LoVo (cell line): ENCODE measurements at places on chromosomes 7 and 10.

GRCh38 chr10:100872034-100872791 is 40.5 kb upstream of the SLF2 start:
- DNase-seq = peak; percentile 6

DNA sequence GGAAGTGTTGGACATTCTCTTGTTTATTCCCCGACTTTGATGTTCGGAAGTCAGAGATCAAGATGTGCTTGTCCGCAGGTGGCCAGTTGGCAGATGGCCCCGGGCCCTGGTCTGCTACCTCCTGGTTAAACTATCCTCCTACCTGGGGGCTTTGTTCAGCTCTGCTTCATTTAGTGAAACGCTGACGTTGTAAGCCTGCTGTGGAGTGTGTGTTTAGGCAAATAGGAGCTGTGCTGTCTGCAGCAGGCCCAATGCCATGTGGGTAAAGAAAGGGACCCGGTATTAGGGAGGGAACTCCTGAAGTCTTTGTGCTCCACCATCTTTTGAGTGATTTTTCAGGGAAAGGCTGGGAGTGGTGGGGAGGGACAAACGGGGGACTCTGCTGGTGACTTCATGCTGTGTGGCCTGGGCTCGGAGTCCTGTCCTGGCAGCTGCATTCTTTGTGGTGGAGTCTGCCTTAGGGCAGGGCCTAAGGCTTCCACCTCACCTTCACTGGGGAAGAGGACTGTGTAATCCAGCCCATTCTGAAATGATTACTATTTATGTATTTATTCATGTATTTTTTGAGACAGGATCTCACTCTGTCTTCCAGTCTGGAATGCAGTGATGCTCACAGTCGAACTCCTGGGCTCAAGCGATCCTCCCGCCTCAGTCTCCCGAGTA is 171.1 kb upstream of the KLF6 start:
- no peak for DNase-seq

- no peak for DNase-seq
Observed at GRCh38 chr7:128835790-128836641, 5.8 kb downstream of the FLNC start.

DNA sequence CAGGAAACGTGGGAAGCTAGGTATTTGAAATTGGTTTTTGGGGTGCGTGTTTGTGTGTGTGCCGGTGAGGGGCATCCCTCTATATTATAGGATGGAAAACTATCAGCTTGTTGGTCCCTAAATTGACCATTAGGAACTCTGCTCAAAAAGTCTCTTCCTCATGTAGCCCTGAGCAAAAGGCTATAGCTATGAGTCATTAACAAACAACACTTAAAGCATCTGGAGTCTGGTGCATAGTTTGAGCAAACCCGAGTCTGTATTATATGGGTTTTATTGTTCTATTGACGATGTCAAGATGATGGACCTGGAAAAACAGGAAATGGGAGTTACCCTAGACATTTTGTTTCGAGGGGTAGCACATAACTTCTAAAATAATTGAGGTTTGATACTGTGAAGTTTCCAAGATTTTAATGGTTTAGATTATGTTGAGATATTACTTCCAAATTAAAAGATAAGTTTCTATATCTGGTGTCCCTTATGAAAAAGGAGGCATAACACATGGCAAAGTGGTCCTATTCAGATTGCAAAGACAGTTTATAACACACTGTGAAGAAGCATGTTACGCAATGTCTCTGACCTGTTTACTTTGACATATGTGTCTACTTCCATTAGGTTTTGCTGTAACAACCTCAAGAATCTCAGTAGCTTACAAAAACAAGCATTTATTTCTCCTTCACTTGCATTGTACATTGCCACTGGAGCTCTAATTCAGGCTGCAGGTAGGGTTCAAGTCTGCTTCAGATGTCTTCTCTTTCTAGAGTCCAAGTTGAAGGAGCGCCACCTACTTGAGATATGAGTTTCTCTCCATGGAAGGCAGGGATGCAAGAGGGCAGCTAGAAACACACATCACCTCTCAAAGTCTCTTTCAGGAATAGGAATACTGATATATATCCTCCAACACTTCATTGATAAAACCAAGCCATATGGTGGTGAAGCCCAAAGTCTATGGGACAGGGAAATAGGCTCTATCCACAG is 357.7 kb downstream of the PHF14 start:
- no peak for DNase-seq

DNA sequence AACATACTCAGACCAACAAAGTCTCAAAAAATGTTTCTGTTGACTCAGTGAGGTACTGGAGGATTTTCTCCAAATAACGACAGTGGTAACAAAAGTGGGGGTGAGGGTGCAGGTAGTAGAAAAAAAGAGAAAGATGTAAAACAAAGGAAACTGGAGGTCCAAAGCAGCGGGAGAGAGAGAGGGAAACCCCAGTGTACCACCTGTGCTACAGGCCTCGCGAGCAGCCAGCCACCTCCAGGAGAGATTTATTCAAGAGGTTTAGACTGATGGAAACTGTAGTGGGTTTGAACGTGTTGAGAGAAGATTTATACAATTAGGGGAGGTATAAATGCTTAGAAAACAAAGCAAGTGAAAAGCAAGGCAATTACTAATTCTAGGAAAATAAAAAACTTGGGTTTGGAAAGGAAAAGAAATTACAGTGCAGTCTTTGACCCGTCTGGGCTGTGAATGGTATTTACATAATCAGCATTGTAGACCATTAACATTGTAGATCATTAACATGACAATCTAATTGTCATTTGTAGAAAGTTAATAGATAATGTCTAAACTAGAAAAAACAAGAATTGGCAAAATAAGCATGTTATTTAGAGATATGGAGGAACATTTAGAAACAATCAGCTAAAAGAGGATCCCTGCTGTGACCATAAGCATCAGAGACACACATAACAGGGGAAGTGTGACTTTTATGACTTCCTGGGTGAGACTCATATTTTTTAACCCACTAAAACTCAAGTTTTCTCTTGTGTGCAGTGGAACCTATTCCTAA is 180.0 kb downstream of the RELN start:
- DNase-seq = no peak

DNA sequence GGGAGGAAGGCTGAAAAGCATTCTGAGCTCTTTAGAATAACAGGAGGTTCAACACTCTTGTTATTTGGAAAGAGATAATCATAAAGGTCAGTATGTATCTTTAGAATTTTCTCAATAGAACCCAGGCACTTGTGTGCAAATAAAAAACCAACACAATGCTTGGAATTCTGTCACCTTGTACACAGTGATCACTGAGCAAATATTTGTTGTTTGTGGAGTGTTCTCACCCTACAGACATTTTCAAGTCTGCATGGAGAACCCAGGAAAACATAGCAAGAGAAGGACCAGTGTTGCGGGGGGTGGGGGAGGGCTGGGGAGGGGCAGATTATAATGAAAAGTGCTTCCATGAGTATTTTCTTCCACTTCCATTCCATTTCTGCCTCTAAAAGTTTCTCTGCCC is 87.4 kb downstream of the FAM107B start:
- no peak for DNase-seq

DNA sequence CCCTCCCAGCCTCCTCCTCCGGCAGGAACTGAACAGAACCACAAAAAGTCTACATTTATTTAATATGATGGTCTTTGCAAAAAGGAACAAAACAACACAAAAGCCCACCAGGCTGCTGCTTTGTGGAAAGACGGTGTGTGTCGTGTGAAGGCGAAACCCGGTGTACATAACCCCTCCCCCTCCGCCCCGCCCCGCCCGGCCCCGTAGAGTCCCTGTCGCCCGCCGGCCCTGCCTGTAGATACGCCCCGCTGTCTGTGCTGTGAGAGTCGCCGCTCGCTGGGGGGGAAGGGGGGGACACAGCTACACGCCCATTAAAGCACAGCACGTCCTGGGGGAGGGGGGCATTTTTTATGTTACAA is 83.3 kb downstream of the PAX2 start:
- no peak for DNase-seq

GRCh38 chr10:133218891-133219290 is 11.1 kb upstream of the UTF1 start:
- DNase-seq = no peak

DNA sequence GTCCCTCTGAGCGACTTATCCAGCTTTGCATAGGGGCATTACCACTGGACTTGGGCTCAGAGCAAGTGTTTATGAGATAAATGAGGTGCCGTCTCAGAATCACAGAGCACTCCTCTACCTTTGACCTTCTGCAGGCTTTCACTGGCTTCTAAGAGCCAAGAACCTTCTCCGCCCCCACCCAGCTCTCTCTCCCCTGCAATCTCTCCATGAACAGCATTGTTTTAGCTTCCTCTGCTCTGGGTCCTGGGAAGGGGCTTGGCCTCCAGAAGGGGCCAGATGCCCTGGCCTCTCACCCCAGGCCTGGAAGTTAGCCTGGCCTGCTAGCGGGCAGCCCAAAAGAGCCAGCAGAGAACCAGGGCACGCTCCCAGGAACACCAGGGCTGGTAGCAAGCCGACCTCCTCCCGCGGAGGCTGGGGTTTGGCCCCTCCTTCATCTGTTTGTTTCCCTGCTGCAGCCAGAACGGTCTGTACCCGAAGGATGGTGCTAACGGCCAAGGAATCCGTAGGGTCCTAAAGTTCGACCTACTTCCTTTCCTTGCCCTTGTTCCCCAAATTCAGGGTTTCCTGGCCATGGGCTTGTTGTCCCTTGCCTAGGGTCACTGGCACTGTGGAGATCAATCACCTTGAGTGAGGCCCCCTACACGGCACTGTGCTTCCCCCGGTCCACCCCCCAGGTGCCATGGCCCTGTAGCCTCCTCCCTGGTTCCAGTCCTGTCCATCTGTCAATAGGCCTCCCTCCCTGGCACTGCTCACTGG is 18.7 kb upstream of the DDIT4 start:
- DNase-seq = no peak

DNA sequence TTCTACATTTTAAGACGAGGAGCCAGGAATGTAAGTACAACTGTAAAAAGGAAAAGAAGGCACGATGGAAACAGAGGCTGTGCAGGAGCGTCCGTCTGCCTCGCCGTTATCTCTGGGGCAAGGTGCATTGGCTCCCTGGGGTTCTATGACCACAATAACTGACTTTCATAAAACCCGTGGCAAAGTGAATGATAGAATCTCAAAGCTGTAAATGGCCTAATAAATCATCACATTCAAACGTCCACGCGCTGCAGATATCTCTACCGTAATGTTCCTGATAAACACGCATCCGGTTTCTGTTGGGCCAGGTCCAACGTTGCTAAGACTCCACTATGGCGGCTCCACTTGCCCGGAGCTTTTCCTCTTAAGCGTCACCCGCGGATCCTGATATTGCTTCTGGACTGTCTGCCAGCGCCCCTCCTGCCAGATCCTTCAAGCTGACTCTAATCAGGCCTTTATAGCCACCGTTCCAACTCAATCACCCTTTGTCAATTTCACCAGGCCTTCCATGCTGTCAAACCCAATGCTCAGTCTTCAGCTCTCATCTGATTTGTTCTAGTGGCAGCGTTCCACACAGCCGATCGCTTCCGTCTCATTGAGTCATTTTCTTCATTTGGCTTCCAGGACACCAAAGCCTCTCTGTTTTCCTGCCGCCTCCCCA is 265.6 kb upstream of the FOXK1 start:
- DNase-seq = peak; percentile 49

DNA sequence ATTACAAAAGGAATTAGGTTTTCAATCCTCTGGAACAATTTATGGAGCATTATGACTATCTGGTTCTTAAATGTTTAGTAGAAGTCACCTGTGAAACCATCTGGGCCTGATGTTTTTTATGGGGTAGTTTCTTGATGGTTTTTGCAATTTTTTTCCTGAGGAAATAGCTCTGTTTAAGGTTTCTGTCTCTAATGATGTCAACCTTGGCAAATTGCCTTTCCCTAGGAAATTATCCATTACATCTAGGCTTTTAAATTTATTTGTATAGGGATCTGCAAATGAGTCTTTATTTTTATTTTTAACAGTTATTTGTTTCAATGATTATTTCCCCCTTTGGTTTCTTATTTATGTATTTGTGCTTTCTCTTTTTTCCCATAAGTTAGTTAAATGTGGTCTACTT is 222.8 kb downstream of the GALNT17 start:
- DNase-seq = no peak

- no peak for DNase-seq
Observed at GRCh38 chr7:756928-757560, 30.0 kb upstream of the PRKAR1B start.

- no peak for DNase-seq
Observed at GRCh38 chr10:100621360-100622205, 85.8 kb downstream of the HIF1AN start.

- DNase-seq = no peak
Observed at GRCh38 chr10:13920031-13920430, 333.3 kb downstream of the PRPF18 start.

GRCh38 chr7:140479739-140480084 is 407 bp upstream of the MKRN1 start:
- no peak for DNase-seq

DNA sequence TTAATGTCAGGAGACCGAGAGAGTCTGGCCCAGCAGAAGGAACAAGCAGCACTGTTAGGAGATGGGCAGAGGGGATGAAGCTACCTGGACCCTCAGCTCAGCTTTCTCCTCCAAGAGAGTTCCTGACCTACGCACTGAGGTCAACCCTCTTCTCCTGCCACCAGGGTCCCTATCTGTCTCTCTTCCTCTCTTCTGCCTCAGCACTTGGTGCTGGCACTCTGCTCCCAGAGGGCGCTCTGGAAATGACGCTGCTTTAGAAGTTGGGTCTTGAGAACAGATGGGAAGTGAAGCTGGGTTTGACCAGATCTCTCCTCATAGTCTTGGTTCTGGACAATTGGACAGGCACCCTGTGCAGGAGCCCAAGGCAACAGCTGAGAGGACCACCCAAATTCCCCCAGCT is 216.0 kb upstream of the AGK start:
- no peak for DNase-seq

DNA sequence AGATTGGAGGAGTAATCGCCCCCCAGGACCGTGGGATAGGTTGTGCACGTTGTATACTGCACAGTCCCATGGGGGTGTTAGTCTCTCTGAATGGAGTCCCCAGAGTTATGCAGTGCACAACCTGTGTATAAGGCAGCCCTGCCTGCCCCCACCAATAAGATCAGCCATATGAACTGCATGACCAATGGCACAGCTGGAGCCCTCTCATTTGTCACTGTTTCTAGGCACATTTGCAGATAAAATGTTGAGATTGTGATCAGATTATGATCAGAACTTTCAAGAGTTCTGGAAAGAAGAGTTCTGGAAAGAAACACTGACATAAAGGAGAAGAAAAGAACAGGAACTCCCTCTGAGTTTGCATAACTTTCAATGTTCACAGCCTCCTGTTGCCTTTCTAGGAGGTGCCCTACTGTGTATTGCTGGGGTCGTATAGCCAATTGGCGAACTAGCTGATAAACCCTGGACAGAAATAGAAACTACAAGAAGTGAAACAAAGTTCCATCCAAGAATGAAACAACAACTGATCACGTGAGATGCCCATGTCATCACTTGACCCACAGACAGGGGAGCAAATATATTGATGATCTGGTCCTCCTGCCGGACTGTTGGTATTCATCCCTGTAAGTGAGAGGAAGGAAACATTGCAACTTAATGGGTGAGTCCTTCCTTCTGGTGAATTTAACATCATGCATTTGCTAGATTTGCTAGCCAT is 49.6 kb upstream of the TOMM7 start:
- DNase-seq = no peak

- DNase-seq = no peak
Observed at GRCh38 chr10:51047857-51048256, 26.4 kb upstream of the PRKG1 start.

- DNase-seq = no peak
Observed at GRCh38 chr7:31692451-31692850, 5.4 kb downstream of the PPP1R17 start.
